ENCODE measurements at places on chromosomes 1 and 21. TPM values are rescaled to one million over a fixed set of nuclear protein-coding genes. Genes with fewer than 3 reads are reported as not detected.

Gene DNALI1
- total RNA-seq: 34.8 TPM

DNA sequence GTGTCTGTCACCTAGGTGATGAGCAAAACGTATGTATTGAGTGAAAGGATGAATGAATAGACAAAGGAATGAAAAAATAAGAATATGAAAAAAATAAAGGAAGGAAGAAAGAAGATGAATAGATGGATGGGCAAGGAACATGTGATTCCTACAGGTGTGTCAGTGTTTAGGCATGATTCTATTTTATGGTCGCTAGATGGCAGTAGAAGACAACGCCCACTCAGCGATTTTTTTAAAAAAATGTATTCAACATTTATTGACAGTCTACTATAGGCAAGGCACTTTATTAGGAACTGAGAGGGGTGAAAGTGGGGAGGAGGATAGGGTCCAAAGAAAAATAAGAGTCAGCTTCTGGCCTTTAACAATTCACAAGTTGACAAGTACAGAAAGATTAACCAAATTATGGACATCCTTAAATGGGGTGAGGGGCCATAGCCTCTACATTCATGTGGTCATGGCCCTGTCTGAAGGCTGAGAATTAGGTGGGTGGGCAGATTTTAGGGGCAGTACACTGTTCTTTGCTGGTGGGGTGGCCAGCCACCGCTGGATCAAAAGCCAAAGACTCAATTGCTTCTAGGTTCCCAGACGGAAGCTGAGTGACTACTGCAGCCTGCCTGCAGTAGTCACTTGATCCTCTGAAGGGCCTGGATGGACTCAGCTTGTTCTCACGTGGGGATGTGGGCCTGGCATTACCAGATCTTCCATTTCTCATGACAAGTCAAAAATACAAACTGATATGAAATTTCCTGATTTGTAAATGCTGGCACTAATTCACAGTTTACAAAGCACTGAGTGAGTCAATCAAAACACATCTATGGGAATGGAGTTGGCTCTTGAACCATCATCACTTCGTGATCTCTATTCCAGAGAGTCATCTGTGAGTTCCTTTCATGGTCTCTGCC lies 83.9 kb downstream of the FASLG start:
- DNase-seq: peak; percentile 25

DNA sequence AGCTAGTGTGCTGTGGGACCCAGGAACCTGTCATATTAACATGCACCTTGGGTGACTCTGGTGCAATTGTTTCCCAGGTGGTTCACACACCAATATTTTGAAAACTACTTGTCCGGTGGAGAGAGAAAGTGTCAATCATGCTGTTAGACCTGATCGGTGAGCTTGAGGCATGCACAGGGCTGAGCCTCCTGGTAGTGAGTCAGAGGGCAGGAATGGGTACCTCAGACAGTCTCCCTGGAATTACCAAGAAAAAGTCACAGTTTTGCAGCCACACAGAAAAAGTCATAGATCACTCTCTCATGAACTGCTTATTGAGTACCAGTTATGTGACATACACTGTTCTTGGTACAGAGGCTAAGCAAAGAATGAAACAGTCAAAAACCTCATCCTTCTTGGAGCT lies 140.1 kb upstream of the NFIA start:
- DNase-seq: no peak

Gene CORT
- total RNA-seq: 0.22 TPM

DNA sequence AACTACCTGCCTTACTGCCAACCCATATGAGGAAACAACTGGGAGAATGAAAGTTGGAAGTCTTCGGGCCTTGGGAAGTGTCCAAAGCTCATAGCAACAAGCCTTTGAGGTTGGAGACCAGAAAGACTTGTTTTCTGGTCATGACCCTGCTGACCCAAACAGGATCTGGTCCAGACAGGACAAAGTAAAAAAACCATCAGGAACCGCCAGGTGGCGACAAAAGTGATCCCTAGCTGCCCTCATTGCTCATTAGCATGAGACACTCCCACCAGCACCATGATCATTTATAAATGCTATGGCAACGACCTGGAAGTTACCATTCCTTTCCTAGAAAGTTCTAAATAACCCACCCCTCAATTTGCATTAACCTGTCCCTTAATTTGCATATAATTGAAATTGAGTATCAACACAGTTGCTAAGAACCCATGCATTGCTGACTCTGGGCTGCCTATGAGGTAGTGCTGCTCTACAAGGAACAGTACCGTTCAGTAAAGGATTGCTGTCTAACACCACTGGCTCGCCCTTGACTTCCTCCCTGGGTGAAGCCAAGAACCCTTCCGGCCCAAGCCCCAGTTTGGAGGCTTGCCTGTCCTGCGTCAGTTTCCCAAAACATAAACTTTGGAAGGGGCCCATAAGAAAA lies 89.0 kb downstream of the URB2 start:
- no peak for DNase-seq

GRCh38 chr1:167404908-167405307 lies 113.4 kb downstream of the CD247 start:
- no peak for DNase-seq

DNA sequence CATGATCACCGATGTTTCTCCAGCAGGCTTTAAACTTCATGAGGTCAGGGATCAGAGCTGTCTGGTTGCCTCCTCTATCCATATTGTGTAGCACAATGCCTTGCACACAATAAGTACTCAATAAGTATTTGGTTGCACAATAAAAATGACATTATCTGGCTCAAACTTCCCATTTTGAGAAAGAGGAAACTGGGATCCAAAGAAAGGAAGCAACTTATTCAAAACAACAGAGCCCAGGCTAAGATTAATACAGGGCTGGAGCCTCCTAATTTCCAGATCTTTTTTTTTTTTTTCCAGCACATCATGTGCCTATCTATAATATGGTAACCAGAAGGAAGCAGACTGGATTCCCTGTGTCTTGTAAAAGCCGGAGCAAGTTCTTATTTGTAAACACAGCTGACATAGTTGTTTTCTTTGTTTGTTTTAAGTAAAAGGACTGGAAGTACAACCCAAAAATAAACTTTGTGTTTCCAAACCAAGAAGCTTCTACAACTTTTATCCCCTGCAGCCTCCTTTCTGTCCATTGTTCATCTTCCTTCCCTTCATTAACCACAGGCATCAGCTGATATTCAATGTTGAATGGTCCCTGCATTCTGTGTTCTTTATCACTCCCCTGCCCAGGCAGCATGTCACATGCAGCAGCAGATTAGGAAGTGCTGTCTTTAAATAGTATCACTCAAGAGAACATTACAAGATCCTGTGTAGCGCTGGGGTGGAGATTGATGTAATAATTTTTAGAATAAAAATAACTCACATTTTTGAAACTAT lies 71.2 kb upstream of the HOOK1 start:
- no peak for DNase-seq

- no peak for DNase-seq
Observed at GRCh38 chr1:233675893-233676292, 62.0 kb downstream of the KCNK1 start.

Measured in kidney (tissue), 22 donors.